RWPE1 (cell line): ENCODE measurements at places on chromosomes 4 and X.

GRCh38 chrX:10397349-10397748, 223.0 kb downstream of the MID1 start:
- DNase-seq, result no peak

DNA sequence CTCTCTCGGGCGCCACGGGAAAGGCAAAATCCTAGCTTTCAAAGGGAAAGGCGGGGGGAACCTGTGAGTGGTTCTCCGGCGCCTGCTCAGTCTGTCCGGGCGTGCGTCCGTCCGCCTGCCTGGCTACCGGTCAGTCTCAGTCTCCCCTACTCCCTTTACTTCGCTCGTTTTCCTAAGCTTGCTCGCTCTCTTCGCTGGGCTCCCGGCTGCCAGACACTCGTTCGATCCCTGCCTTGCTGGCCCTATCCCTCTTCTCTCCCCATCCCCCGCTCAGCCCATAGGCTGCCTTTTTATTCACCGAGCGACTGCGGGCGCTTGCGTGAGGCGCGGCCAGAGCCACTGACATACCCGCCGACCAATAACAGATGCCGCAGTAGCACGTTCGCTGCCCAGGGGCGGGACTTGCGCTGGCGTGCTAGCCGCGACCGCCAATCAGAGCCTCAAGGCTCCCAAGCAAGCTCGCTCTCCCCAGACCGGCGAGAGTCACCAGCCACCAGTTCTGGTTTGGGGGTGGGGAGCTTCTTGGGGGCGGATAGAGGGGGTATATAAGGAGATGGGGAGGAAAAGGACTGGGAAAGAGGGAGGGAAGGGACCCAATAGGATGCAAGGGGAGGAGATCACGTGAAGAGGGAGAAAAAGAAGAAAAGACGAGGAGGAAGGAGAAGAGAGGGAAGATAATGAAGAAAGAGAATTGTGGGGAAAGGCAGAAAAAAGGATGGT, 30.0 kb downstream of the ARHGEF9 start:
- peak; percentile 77 for DNase-seq

GRCh38 chr4:141792164-141792563, 155.8 kb downstream of the IL15 start:
- no peak for DNase-seq

- DNase-seq, result no peak
These were observed 582.0 kb upstream of the EPHA5 start for GRCh38 chr4:66252291-66252690.

DNA sequence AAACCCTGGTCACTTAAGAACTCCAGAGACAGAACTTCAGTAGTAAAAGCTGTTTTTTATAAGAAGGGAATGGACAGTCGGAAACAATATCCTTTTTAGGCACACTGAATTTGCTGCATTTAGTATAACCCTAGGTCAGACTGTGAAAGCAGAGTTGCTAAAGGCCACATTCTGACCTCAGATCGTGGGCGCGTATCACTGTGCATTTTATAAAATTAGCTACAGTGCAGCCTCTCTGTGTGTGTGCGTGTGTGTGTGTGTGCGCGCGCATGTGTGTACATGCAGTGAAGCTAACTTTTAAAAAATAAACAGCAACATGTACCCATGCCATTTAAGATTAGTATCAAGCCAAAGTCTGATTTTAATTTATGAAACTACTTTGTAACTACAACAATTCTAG, 8.0 kb downstream of the ZNF827 start:
- no peak for DNase-seq

- DNase-seq, result no peak
These were observed 33.8 kb downstream of the F8 start for GRCh38 chrX:154988719-154989118.

- peak; percentile 38 for DNase-seq
These were observed at the start of gene FAM47E for GRCh38 chr4:76251441-76252270. TSS of gene FAM47E (plus strand) at chr4:76251721. CDS start at chr4:76251747, 26 bp downstream.

- no peak for DNase-seq
These were observed 122.5 kb downstream of the ARHGAP6 start for GRCh38 chrX:11543249-11543648.
